Nephron progenitor cell (in vitro differentiated cells): ENCODE measurements at places on chromosomes 2 and 18.

DNA sequence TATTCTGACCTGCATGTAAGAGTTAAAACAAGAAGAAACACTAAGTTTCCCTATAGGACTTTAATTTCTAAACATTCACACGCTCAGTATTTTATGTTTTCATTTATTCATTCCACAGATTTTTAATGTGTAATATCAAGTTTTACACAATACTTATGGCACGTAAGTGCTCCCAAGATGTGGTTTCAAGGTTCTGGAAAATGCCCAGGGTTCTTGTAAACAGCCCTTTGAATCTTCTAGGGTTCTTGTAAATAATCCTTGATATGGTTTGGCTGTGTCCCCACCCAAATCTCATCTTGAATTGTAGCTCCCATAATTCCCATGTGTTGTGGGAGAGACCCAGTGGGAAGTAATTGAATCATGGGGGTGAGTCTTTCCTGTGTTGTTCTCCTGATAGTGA, 383.0 kb downstream of the TXNL1 start:
- no peak overlapping the region for H3K4me3 ChIP-seq
- peaks cover 10% of the 10 kb centered on the region for H3K4me1 ChIP-seq
- DNase-seq: no peak
- H3K27me3 ChIP-seq: peaks cover 6% of the 10 kb centered on the region
- H3K36me3 ChIP-seq: no peaks in the 10 kb centered on the region

GRCh38 chr2:199148076-199148845, 309.5 kb downstream of the SATB2 start:
- H3K36me3 ChIP-seq: no peaks in the 10 kb centered on the region
- no peaks in the 10 kb centered on the region for H3K4me1 ChIP-seq
- no peak for DNase-seq
- no peak overlapping the region for H3K27ac ChIP-seq
- H3K27me3 ChIP-seq: peaks cover 4% of the 10 kb centered on the region
- H3K4me3 ChIP-seq: no peak overlapping the region

GRCh38 chr2:68366083-68366560, 1.0 kb downstream of the PLEK start:
- DNase-seq: no peak
- no peaks in the 10 kb centered on the region for H3K27me3 ChIP-seq
- H3K4me1 ChIP-seq: peaks cover 13% of the 10 kb centered on the region
- no peak overlapping the region for H3K4me3 ChIP-seq
- H3K36me3 ChIP-seq: no peaks in the 10 kb centered on the region

DNA sequence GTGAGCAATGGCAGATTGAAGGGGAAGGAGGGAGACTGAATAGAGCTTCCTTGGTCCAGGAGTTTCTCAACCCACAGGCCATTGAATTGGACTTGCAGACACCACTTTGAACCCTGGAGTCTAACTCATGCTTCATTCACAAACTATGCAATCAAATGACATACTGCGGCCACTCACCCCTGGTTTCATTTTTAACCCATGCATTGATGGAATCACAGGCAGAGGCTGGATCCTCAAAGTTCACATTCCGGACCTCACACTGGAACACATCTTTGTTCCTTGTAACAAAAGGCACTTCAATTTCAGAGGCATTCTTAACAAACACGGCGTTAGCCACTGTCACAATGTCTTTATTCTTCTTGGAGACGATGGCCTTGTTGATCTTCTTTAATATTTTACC, 40.7 kb downstream of the MRPL44 start:
- peaks cover 34% of the 10 kb centered on the region for H3K4me1 ChIP-seq
- no peak overlapping the region for H3K4me3 ChIP-seq
- no peak for DNase-seq
- H3K27me3 ChIP-seq: peaks cover 5% of the 10 kb centered on the region

DNA sequence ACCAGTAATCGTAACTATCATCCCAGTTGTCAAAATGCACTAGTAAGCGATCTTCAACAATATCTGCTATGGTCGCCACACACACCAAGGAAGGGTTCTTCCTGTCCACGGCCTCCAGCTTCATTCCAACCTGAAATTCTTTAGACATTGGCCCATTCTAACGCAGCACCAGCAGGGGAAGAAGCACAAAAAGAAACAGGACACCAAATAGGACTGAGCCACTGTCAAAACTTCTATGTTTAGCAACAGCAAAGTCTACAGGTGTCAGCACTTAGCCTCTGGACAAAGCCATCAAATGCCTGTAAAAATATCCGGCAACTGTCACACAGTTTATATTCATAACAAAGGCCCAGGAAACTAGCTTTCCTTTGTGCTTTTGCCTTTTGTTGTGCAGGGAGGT, 175.0 kb downstream of the L3MBTL4 start:
- no peak overlapping the region for H3K27ac ChIP-seq
- no peak for DNase-seq
- no peaks in the 10 kb centered on the region for H3K36me3 ChIP-seq
- peaks cover 5% of the 10 kb centered on the region for H3K27me3 ChIP-seq

DNA sequence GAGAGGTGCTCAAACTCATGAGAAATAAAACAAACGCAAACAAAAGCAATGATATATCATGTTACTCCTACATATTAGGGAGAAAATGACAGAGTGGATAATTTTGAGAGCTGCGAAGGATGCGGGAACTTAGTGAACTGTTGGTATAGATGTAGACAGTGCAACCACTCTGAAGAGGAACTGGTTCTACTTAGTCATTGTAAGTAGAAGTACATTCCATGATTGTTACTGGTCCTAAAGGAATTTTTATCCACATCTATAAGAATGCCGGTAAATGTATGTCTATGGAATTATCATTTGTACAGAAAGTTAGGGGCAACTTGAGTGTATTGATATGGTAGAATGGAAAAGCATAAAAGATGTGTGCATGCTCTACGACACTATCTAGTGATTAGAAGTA, 1238.4 kb downstream of the LRP1B start:
- no peak overlapping the region for H3K4me3 ChIP-seq
- no peaks in the 10 kb centered on the region for H3K4me1 ChIP-seq
- H3K27me3 ChIP-seq: no peaks in the 10 kb centered on the region

DNA sequence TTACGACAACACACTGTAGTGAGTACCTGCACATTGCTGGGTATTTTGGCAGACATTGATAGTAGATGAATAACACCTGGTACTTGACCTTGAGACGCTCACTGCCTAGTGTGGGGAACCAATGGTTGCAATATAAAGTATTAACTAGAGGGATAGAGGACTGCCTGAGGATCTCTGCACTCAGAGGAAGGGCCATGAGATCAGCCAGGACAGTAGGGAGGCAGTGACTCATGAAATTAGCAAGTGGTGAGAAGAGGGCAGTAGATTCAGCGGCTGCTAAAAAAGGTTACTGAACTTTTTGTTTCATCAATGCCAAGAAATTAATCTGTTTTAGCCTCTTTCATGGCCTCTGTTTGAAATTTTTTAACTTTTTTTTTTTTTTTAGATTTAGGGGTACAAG, 250.8 kb upstream of the TCF4 start:
- H3K27ac ChIP-seq: no peak overlapping the region
- H3K36me3 ChIP-seq: peaks cover 5% of the 10 kb centered on the region
- H3K27me3 ChIP-seq: no peaks in the 10 kb centered on the region
- no peaks in the 10 kb centered on the region for H3K4me1 ChIP-seq
- DNase-seq: no peak

GRCh38 chr18:79401494-79402208, 5.9 kb downstream of the NFATC1 start:
- no peak overlapping the region for H3K27ac ChIP-seq
- H3K36me3 ChIP-seq: peaks cover 7% of the 10 kb centered on the region
- H3K4me1 ChIP-seq: peaks cover 59% of the 10 kb centered on the region
- peak; percentile 9 for DNase-seq
- peaks cover 35% of the 10 kb centered on the region for H3K27me3 ChIP-seq
- H3K4me3 ChIP-seq: peak overlapping the region; percentile 80

DNA sequence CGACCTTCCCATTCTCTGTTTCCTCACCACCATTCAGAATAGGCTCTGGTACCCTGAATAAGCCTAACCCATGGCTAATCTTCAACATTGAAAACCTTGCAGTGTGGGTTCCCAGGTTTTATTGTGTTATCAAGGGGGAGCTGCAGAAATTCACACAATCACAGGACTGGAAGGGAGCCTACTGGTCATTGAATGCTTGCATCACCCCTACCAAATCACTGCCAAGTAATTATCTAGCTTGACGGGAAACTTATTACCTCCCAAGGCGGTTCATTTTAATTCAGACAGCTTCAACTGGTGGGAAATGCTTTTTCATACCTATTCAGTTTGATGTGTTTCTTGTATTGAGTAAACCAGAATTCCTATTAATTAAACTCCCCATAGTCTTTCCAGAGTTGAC, 33.6 kb upstream of the EFEMP1 start:
- H3K36me3 ChIP-seq: no peaks in the 10 kb centered on the region
- no peak for DNase-seq
- H3K4me3 ChIP-seq: no peak overlapping the region
- H3K27me3 ChIP-seq: peaks cover 2% of the 10 kb centered on the region
- no peak overlapping the region for H3K27ac ChIP-seq
- no peaks in the 10 kb centered on the region for H3K4me1 ChIP-seq

GRCh38 chr2:216170076-216170763, 61.1 kb downstream of the XRCC5 start:
- no peak for DNase-seq
- peaks cover 97% of the 10 kb centered on the region for H3K36me3 ChIP-seq
- H3K27ac ChIP-seq: peak overlapping the region; percentile 31
- no peaks in the 10 kb centered on the region for H3K4me1 ChIP-seq
- H3K4me3 ChIP-seq: no peak overlapping the region

GRCh38 chr18:35071819-35072247, 30.6 kb downstream of the MAPRE2 start:
- peak overlapping the region; percentile 12 for H3K27ac ChIP-seq
- DNase-seq: no peak
- H3K4me3 ChIP-seq: no peak overlapping the region
- H3K4me1 ChIP-seq: no peaks in the 10 kb centered on the region
- H3K27me3 ChIP-seq: no peaks in the 10 kb centered on the region
- peaks cover 19% of the 10 kb centered on the region for H3K36me3 ChIP-seq

DNA sequence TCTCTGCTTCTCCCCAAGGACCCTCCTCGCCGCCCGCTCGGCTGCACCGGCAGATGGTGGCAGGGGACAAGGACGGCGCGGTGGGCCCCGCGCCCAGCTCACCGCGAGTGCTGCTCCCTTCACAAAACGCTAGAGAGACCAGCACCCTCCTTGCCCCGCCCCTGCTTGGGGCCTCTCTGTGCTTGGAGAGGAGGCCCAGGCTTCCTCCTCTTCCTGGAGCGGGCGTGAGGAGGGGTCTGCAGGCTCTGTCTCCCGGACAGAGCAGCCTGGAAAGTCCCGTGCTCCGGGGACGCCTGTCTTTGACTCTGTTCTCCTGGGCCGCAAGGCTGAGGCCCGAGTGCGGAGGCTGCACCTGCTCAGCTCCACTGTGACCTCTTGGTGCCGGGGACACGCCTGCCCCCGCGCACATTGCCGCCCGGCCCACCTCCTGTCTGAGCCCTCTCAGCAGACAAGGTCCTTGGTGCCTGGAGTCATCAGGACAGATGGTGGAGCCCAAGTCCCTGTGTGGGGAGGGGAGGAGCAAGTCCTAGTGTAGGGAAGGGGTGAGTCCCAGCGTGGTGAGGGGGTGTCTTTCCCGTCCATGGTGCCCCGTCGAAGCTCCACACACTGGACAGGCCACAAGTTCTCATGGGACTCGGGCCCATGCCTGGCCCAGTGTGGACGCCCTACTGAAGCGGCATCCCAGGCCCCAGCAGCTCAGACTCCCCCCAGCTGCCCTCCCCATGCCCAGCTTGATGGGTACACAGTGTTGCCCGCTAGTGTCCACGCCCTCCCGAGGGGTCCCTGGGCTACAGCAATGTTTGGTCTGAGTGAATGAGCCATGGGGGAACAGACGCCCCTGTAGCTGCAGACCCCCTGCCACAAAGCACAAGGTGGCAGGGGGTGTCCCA, 33.8 kb downstream of the RTP5 start:
- no peak for DNase-seq
- H3K4me3 ChIP-seq: no peak overlapping the region
- H3K36me3 ChIP-seq: no peaks in the 10 kb centered on the region

GRCh38 chr2:241412144-241412543, 56.1 kb downstream of the FARP2 start:
- peak overlapping the region; percentile 34 for H3K27ac ChIP-seq
- DNase-seq: no peak
- H3K27me3 ChIP-seq: no peaks in the 10 kb centered on the region
- peaks cover 21% of the 10 kb centered on the region for H3K36me3 ChIP-seq

GRCh38 chr2:96685577-96686459, 43.3 kb downstream of the FER1L5 start:
- H3K27me3 ChIP-seq: peaks cover 3% of the 10 kb centered on the region
- H3K4me1 ChIP-seq: peaks cover 22% of the 10 kb centered on the region
- DNase-seq: no peak
- no peak overlapping the region for H3K27ac ChIP-seq
- no peaks in the 10 kb centered on the region for H3K36me3 ChIP-seq
- H3K4me3 ChIP-seq: no peak overlapping the region

- no peak overlapping the region for H3K4me3 ChIP-seq
- peaks cover 17% of the 10 kb centered on the region for H3K36me3 ChIP-seq
- no peaks in the 10 kb centered on the region for H3K4me1 ChIP-seq
- no peak overlapping the region for H3K27ac ChIP-seq
- peaks cover 7% of the 10 kb centered on the region for H3K27me3 ChIP-seq
Measured at GRCh38 chr2:19178175-19178574, 180.2 kb downstream of the OSR1 start.

- peaks cover 25% of the 10 kb centered on the region for H3K4me1 ChIP-seq
- no peak overlapping the region for H3K4me3 ChIP-seq
- no peak for DNase-seq
- peaks cover 11% of the 10 kb centered on the region for H3K27me3 ChIP-seq
- no peak overlapping the region for H3K27ac ChIP-seq
Measured at GRCh38 chr2:207825978-207826377, 56.3 kb upstream of the FZD5 start.

DNA sequence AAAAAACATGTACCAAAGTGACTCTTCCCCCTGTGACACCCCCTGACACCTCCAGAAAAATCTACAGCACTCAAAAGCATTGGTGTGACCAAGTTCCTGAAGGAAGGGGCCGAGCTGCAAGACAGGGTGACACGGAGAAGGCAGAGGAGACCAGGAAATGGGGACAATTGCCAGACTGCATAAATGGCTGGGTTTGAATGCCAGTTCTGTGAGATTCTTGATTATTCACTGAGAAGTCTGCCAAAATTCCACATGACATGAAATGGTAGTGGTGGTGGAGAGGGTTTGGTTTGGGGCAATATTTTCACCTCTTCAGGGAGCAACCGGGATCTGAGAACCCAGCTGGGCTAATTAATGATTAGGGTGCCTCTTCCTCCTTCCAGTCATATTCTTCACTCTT, 178.5 kb downstream of the ARL4C start:
- H3K4me3 ChIP-seq: no peak overlapping the region
- DNase-seq: no peak
- H3K36me3 ChIP-seq: peaks cover 5% of the 10 kb centered on the region
- H3K4me1 ChIP-seq: peaks cover 9% of the 10 kb centered on the region

DNA sequence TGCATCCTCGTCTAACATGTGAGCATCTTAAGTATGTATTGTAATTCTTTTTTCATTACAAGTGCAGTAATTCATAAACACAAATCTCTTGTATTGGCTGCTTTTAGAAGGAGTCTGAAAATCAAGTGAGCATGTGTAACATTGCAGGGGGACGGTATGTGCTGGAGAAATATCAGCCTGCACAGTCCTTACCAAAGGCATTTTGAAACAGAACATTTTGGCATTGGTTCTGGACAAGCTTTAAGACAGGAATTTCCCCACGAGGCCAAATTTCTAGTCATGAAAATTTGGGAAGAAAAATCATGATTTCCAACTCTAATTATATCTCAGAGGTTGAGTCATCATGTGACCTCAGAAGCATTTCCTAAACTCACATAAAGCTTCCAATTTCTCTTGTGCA, 24.7 kb upstream of the NRP2 start:
- H3K36me3 ChIP-seq: no peaks in the 10 kb centered on the region
- H3K4me1 ChIP-seq: peaks cover 61% of the 10 kb centered on the region
- no peak overlapping the region for H3K27ac ChIP-seq
- no peak overlapping the region for H3K4me3 ChIP-seq
- no peak for DNase-seq
